ENCODE measurements at places on chromosomes 12 and 14. TPM values are rescaled to one million over a fixed set of nuclear protein-coding genes. Genes with fewer than 3 reads are reported as not detected.

Gene AJUBA
- polyA plus RNA-seq, result 4.1 TPM

Gene CD69
- polyA plus RNA-seq, result 0.24 TPM

Gene CAMKK2
- polyA plus RNA-seq, result 7.8 TPM

Gene SYT1
- 227 TPM for polyA plus RNA-seq

Gene CBLN3
- 2.9 TPM for polyA plus RNA-seq

Gene TAS2R9
- polyA plus RNA-seq, result not detected

Gene INF2
- 0.13 TPM for polyA plus RNA-seq

Gene OTX2
- polyA plus RNA-seq, result not detected

Gene CCDC77
- 5.6 TPM for polyA plus RNA-seq

Gene TMEM229B
- 2.0 TPM for polyA plus RNA-seq

Gene LRCOL1
- not detected for polyA plus RNA-seq

Gene PRR4
- polyA plus RNA-seq, result 22.1 TPM

Gene KRT78
- not detected for polyA plus RNA-seq

Gene CCDC60
- not detected for polyA plus RNA-seq

Gene BCL11B
- polyA plus RNA-seq, result 0.26 TPM

Gene CCDC196
- polyA plus RNA-seq, result 0.65 TPM

Gene ADGRD1
- 15.4 TPM for polyA plus RNA-seq

Gene OR6C2
- polyA plus RNA-seq, result not detected

Gene GLS2
- 18.7 TPM for polyA plus RNA-seq

Gene NTN4
- 1.4 TPM for polyA plus RNA-seq

Gene TAMALIN
- polyA plus RNA-seq, result 2.5 TPM

Gene ACAD10
- polyA plus RNA-seq, result 3.2 TPM

Gene CHST11
- 7.2 TPM for polyA plus RNA-seq

Gene FSCB
- not detected for polyA plus RNA-seq

Gene RND1
- polyA plus RNA-seq, result 3.0 TPM

Gene NID2
- not detected for polyA plus RNA-seq

Gene PRH2
- not detected for polyA plus RNA-seq

Gene RNASE12
- polyA plus RNA-seq, result not detected

Gene RPGRIP1
- polyA plus RNA-seq, result 0.74 TPM

Gene GPR68
- 0.87 TPM for polyA plus RNA-seq

Gene USP15
- polyA plus RNA-seq, result 144 TPM

Gene RIMBP2
- polyA plus RNA-seq, result 7.0 TPM

Gene KLRD1
- 0.09 TPM for polyA plus RNA-seq

Gene CCDC175
- polyA plus RNA-seq, result 5.4 TPM

Gene SOAT2
- polyA plus RNA-seq, result not detected

All from Purkinje cell (primary cell).